Stomach (tissue), 19 donors: ENCODE measurements at places on chromosomes 16 and 17.

- DNase-seq: no peak
Measured at GRCh38 chr17:49180998-49181635, 29.3 kb downstream of the GNGT2 start.

DNA sequence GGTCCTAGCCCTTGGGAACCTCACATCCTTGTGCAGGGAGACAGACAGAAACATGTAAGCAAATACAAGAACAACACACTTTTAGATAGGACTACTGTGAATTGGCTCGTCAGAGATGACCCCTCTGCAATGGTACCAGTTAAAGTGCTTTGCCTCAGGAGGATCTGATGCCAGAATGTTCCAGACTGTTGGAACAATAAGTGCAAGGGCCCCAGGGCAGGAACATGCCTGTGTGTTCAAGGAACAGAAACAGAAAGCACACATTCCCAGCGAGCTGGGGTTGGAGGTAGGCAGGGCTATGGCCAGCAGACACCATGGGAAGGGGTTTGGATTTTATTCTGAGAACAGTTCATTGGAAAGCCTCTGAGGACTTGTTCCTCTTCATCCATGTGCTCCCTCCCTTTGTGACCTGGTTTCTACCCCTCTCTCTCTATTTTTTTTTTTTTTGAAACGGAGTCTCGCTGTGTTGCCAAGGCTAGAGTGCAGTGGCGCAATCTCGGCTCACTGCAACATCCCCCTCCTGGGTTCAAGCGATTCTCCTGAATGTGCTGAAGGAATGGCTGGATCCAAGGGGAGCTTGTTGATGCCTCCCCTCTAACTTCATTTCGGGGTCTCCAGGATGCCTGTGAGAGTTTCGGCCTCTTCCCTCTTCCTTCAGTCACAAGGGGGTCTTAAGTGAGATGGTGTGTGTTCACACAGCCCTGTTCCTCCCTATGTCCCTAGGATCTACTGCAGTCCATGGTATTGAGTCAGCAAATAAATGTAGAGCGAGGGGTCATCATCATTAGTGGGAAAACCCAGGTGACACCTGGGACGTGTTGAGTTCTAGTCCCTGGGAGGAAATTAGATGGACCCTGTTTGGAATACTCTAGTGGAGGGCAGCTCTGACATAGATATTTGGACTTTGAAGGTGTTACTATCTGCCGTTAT is 6.4 kb downstream of the STAT5A start:
- DNase-seq: no peak

DNA sequence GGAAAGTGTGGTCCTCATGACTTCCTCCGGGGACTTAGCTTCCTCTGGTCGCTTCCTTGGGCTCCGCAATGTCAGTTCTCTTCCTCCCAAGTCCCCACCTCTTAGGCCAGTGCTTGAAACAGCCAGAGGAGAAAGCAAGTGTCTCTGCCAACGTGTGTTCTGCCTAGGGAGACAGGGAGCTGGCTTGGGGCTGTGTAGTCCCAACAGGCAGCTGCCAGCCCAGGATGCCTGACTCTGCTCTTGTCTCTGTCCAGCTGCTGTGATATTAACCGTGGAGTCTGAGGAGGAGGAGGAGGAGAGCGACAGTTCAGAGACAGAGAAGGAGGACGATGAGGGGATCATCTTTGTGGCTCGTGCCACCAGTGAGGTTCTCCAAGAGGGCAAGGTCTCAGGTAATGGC is 13.5 kb upstream of the PLEKHG4 start:
- no peak for DNase-seq

DNA sequence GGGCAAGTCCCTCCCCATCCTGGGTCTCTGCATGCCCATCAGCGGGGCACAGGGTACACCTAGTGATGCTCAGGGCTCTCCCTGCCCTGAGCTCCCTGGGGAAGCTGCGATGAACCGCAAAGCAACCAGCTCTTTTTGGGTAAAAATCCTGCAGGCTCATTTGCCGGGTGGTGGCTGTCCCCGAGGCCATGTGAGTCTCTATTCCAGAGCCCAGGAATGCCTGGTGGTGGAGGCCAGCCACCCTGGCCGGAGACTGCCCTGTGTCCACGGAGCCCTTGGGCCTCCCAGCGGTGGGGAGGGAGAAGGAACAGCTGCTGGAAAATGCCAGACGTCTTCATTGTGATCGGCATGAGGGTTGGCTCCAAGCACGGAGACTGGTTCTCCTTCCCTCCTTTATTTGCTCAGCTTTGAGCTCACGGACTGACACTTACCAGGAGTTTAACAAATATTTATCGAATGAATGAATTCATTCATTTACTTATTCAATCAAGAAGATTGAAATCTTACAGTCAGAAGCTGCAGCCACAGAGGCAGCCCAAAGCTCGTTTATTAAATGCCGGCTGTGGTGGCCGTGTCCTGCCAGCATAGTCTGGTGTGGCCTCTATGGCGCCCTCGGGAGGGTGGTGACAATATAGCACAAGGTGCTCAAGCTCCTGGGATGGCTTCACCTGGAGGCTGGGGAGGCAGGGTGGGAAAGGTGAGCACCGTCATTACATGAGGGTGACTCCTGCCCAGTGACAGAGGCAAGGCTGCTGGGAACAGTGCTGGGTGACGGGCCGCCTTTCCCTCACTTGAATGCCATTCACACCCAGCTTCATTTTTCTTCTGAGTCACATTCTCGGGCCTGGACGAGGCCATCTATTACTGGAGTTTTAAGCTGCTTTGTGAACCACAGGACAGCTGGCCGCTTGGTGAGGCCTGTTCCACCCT is 31.1 kb upstream of the JPH3 start:
- peak; percentile 81 for DNase-seq

DNA sequence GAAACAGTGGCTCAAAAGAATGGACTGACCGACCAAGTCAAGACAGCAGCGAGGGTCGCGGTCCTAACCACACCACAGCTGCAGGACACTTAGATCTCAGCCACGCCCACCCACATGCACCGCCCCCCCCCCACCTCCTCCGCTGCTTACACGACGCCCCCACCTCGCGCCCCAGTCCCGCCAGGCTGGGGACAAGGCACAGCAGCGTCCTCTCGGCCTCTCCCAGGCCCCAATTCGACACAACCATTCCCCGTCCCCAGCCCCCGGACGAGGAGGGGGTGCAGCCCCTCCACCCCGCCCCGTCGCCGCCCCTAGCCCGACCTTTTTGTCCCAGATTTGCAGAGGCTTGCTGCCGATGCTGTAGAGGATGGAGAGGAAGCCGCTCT is 477 bp downstream of the CFAP20 start:
- peak; percentile 69 for DNase-seq

DNA sequence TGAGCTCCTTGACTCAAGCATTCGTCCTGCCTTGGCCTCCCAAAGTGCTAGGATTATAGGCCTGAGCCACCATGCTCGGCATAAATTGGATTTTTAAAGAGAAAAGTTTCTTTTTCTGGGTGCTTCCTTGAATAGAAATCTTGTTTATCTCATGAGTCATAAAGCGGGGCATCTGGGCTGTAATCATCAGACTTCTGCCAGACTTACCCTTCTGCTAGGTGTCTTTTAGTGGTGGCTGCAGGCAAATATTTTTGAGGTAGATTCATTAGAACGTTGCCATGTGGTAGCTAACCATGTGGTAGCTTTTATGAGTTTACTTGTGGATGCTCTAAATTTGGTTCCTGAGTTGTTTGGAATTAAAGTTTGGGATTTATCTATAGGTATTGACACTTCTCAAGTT is 13.4 kb downstream of the PGS1 start:
- DNase-seq: no peak
